ENCODE measurements at places on chromosomes 2 and 18.

DNA sequence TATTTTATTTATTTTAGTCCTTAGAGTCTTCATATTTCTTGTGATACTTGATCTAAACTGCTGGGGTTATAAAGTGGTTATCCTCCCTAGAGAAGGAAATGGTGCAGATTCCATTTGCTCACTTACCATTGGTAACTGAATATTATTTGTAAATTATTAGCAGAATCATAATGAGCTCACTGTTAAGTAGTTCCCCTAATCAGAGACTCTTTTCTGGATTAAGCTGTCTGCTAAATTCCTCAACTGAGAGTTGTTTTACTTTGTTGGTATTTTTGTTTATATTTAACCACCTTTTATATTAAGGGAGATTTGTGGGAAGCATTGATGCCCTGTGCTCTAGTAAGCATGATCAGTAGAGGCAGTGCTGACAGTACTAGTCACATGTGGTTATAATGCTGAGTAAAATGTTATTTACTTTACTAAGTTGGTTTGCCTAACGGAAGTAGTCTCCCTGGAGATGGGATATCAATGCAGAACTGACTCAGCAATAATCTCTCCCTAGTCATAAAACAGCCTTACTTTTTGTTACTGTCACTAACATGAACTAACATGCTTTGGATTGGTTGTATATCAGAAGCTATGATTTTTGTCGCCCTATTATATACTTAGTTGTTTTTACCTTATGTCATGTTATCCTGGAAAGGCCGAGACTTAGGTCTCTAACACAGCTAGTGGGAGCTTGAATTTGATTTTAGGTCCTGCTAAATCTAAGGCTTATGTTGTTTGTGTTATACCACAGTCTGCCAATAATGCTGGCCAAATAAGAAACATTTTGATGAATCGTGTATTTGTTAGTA is 166.7 kb downstream of the MCFD2 start:
- DNase-seq, result peak; percentile 36

GRCh38 chr2:20501974-20502373 is 55.1 kb downstream of the RHOB start:
- peak; percentile 68 for DNase-seq

DNA sequence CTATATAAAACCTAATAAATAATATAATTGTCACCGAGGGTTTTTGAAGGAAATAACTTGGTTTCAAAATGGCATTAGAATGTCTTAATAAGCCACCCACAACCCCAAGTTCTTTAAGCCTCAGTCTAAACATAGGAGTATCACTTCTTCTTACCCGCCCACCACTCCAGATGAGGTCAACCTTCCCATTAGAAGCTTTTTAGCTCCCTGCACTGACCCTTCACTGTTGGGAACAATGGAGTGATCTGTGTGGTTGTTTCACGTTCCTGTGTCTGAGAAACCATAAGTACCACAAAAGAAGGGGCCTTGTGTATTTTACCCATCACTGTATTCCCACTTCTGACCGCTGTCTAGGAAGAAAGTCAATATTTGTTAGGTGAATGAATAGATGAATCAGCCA is 326.3 kb upstream of the ZNF521 start:
- DNase-seq, result peak; percentile 77

DNA sequence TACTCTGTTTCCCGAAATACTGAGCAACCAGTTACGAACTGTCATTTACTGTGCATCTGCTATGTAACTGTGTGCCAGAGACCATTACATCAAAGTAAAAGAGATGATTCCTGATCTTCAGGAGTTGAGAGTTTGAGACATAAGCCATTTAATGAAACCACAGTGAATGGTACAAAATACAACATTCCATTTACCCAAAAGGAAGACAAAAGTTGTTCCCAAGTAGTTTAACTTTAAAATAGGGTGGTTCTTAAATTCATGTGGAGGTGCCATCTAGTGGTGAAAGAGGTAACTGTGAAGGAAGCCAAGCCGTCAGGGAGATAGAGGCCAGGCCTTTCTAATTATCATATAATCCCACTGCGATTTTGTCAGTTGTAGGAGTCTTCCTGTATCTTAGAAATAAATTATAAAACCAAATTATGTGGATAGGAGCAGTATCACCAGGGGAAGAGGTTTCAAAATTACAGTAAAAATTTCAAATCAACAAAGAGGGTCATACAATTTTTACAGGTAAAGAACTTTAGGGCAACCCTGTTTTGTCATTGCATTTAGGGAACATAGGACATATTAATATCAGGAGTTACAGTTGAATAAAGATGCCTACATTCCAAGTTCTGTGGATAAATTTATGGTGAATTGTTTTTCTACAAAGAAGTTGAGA is 67.7 kb downstream of the EPAS1 start:
- DNase-seq, result peak; percentile 76

- no peak for DNase-seq
Observed at GRCh38 chr2:221310730-221311129, 261.4 kb downstream of the EPHA4 start.

- DNase-seq, result no peak
Observed at GRCh38 chr2:70081221-70081620, 6.1 kb upstream of the PCBP1 start.

DNA sequence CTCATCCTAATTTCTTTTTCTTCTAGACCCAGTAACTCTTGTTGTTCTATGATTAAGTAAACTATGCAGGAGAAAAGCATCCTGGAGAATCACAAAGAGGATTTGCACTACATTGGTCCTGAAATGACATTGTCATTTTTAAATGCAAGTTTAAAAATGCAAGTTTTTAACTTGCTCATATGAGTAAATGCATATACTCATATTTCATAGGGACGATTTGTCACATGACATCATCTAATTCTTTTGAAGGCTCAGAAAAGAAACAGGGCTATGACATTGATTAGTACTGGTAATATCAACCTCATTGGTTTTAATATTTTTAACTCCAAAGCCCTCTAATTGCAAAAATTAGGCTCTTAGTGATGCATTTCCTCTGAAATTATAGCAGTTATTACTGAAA is 324.4 kb downstream of the LRRTM1 start:
- no peak for DNase-seq

- no peak for DNase-seq
Observed at GRCh38 chr2:74735564-74735963, 81.5 kb downstream of the SEMA4F start.

GRCh38 chr2:129775952-129776653 is 203.4 kb upstream of the RAB6C start:
- DNase-seq, result no peak

GRCh38 chr2:189530965-189531637 is 49.5 kb downstream of the SLC40A1 start:
- no peak for DNase-seq

GRCh38 chr2:75564026-75564688 is 3.4 kb upstream of the EVA1A start:
- no peak for DNase-seq

DNA sequence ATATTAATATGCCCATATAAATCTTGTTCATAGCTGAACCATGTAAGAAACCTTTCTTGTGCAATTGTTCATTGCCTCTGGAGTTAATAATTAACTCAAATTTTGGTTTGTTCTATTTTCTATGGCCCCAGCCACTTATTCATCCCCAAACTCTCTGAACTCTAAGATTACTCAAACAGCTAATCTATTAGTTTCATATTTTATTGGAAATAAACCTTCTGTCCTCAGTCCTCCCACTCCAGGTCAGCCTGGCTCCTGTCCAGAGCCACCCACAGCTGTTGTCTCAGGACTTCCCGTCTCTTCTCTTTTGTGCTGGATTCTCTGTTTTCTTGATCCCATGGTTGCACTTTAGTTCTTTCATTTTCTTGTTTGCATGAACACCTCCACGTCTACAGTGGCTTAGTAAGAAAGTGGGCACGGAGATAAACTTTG is 4.4 kb upstream of the RNF103 start:
- DNase-seq, result peak; percentile 31

DNA sequence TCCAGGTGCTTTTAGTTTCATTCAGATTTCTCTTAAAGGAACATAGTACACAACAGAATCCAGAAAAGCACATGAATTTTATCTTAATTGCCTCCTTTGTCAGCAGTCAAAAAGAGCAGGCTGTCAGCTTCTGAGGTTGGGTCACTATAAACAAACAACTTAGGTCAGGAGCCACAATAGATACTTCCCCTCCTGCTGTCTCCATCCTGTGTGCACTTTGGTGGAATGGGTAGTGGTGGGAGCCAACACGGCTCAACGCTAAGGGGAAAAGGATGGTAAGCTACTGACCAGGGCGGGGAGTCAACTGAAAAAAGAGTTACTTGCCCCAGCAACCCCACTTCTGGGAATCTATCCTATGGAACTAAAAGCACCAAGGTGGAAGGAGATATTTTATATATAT is 121.9 kb downstream of the PAX3 start:
- no peak for DNase-seq

GRCh38 chr18:2540575-2540974 is 30.7 kb downstream of the METTL4 start:
- DNase-seq, result no peak

GRCh38 chr18:65544701-65545100 is 206.1 kb upstream of the CDH7 start:
- no peak for DNase-seq

DNA sequence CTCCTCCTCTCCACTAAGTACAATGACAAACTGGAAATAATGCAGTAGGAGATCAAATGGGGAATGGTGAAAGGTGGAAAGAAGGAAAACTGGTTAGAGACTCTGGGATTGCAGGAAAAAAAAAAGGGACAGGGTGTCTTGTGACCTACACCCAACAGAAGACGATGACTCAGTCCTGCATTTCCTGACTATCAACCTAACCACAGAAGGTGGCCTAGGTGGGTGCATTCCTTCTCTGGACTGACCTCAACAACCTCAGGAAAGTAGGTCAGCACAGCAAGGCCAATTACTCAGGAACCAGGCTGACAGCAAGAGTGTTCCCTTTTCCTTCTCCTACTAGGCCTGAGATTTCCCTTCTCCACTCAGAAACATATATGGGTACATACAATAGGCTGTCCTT is 1386.4 kb upstream of the ZEB2 start:
- no peak for DNase-seq

GRCh38 chr18:25661831-25662230 is 309.9 kb upstream of the ZNF521 start:
- DNase-seq, result no peak

DNA sequence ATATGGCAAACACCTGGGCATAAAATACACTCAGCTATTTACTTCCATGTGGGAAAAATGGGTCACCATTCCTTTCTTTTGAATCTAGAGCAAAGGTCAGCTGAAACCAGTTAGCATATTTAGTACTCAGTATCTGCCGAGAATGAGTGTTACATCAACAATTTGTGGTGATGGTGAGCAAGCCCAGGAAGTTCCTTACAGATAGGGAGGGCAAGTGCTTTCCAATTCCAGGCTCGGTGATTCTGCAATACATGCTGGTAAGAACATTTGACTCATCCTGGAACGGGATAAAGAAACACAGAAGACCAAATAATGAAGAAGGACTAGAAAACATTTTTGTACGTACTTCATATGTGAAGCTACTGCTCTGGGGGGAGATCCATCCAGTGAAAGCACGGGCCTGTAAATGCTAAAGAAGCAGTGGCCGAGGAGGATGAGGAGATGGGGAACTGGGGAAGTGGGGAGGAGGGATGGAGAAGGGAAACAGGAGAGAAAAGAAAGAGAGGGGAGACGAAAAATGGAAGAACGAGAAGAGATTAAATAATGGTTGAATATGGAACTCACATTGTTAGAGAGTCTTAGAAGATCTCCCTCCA is 251.9 kb downstream of the TTC32 start:
- no peak for DNase-seq

DNA sequence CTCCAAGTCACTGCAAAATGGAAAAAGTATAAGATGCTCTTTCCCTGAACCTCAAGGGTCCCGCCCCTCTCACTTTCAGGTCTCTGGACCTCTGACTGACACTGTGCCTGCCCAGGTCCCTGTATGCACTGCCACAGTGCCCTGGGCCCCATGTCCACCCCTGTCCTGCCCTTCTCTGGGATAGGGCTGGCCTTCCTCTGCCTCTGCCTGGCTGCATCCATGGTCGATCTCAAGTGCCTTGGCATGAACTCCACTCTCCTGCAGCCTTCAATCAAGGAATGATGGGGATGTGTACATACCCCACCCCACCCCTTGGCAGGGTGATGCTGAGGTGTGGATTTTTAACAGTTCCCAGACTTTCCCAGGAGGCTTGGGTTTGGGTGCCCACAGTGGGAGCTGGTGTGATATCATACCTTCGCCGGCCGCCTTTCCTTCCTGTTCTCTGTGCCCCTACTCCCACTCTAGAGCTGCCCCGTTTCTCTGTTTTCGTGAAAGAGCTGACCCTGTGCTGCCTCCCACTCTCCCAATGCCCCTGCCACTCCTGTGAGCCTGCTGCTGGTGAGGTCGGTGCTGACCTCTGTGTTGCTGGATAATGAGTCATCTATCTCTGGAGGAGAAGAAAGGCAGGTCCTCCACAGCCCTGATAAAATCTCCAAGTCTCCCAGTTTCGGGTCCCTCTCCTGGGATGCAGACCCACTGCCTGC is 18.9 kb downstream of the PTPN18 start:
- DNase-seq, result peak; percentile 66

GRCh38 chr2:240429341-240429871 is 6.1 kb upstream of the GPC1 start:
- no peak for DNase-seq

- no peak for DNase-seq
Observed at GRCh38 chr2:182852090-182852489, 14.3 kb downstream of the FRZB start.

DNA sequence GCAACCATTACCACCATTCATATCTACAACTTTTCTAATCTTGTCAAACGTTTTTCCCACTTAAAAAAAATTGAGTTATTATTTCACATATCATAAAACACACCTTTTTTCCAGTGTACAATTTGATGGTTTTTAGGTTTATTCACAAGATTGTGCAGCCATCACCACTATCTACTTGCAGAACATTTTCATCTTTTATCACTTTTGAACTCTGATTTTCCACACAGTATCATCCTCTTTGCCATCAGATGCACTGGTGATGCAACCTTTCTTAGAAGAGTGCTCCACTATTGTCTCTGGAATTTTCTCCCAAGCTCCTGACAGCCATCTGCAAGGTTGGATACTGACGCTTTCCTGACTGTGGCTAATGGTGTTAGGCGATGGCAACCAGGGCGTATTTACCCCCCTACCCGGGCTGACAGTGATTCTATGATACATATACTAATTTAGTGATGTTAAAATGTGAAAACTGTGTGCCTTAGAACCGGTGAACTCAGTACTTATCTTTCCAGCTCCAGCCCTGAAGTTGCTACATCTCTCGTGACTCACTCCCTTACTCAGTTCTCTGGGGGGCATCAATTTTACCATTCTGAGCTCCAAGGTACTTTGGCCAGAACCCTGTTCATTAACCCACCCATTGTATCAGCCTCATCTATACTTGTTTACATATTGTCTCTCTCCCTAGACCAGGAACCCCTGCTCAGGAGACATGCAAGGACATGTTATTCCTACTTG is 105.4 kb upstream of the SPRED2 start:
- no peak for DNase-seq
